ENCODE measurements at places on chromosomes 1 and 21.

DNA sequence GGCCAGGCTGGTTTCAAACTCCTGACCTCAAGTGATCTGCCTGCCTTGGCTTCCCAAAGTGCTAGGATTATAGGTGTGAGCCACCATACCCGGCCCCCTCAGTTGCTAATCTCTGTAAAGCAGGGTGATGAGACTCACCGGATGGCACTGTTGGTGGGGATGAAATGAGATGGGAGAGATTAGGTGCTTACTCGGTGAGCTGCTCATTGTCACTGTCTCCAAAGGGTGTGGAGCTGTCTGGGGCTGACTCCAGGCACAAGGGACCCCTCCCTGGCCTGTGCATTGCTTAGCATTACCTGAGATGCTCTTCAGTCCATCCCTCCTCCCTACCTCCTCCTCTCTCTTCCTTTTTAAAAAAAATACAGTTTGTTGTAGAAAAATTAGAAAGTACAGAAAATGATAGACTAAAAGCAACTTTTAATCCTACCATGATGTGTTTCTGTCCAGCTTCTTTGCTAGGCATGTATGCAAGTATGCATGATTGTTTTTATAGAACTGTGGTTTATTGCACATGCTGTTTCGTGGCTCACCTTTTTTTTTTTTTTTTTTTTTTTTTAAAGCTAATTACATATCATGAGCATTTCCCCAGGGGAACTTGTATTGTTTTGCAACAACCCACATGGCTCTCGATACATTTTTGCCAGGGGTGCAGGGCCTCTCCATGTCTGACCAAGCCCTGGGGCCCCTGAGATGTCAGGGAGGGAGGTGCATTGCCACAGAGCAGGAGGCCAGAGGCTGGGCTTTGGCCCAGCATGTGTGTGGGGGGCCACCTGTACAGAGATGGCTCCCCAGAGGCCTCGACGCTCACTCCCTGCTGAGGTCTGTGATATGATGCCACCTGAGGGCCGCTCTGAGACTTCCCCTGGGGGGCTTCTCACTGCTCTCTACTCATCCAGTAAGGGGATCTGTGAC is 55.4 kb downstream of the ARHGEF10L start:
- no peak for DNase-seq

- DNase-seq, result no peak
Observed at GRCh38 chr1:232162001-232162400, 467.9 kb downstream of the SIPA1L2 start.

DNA sequence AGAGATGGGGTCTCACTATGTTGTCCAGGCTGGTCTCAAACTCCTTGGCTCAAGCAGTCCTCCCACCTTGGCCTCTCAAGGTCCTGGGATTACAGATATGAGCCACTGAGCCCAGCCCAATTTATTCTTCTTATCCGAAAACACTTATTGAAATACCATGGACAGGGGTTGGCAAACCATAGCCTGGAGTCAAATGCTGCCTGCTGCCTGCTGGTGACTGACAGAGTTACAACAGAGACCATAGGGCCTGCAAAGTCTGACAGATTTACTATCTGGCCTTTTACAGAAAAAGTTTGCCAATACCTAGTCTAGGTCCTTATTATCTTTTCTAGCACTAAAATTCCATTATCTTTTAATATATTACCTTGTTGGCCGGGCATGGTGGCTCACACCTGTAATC is 87.1 kb upstream of the ZNF281 start:
- DNase-seq, result no peak

DNA sequence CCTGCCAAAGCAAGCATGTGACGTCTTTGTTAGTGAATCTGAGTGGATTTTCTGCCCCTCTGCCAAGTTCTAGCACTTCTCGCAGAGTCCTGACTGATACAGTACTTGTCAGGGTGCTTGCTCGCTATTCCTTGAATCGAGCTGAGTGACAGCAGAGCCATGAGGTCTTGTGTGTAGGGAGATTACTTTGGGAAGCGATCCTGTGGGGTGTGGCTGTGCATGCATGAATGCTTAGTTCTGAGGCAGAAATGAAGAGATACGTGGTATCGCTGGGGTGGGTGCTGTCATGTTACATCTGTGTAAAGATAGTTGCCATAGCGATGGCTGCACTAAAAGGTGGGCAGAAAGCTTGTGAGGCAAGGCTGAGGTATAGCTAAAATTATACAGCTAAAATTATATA is 19.3 kb upstream of the DNAJC28 start:
- DNase-seq, result no peak

DNA sequence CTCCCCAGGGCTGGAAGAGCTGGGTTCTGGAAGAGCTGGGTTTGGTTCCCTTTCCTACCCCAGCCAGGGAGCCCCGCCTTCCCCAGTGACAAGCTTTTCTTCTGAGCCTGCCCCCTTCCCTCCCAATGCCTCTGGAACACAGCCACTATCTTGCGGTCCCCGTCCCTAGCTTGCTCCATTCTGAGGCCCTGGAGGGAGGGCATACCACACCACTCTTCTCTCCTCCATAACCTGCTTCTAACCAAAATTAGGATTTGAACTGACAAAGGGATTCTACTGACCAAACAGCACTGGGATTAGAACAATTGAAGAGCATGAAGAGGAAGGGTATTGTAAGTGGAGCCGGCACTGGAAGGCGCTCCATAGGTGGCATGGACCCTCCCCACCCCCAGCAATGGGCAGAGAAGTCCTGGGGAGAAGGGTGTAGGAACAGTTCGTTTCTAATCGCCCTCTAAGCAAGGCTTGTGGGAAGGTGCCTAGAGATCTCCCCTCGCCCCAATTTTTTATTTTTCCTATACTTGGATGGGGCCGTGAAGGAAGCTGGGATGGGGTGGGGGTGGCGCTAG is 690 bp downstream of the C1orf216 start:
- DNase-seq, result no peak

GRCh38 chr1:99754697-99755096 is 11.7 kb downstream of the FRRS1 start:
- DNase-seq, result no peak

GRCh38 chr1:164611754-164612642 is 53.0 kb downstream of the PBX1 start:
- no peak for DNase-seq

- no peak for DNase-seq
Observed at GRCh38 chr1:166844791-166845190, 5.5 kb downstream of the POGK start.

GRCh38 chr21:33290441-33290840 is 24.3 kb downstream of the IL10RB start:
- no peak for DNase-seq

GRCh38 chr1:213423605-213424004 is 372.6 kb downstream of the RPS6KC1 start:
- no peak for DNase-seq

DNA sequence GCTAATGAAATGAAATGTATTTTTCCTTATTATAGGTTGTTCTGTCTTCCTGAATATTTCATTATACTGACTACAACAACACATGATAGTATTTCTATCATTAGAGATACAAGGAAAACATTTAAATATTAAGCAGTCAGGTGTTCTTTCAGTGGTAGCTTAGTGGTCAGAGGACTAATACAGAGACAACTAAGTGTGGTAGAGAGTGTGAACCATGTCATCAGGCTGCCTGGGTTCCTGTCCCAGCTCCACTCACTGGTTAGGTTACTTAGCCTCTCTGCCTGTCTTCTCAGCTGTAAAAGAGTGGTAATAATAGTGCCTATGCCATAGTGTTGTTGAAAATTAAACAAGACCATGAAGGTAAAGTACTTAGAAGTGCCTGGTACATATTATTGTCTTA is 3.9 kb downstream of the UAP1 start:
- DNase-seq, result no peak

DNA sequence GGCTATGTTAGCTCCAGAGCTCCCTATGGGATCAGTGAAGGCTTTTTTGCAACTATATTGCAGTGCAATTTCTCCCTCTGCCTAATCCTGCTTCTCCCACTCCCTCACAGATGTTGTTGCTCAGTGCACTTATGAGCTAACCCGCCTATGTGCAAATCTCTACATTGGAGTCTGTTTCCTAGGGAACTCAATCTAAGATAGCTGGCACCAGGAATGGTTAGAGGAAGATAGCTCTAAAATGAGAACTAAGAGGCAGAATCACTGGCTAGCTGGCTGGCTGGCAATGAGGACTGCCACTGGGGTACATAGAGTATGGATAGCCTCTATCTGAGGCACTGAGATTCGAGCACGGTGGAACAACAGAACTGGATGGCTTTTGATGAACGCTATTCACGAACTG is 39.5 kb downstream of the ADSS2 start:
- no peak for DNase-seq

DNA sequence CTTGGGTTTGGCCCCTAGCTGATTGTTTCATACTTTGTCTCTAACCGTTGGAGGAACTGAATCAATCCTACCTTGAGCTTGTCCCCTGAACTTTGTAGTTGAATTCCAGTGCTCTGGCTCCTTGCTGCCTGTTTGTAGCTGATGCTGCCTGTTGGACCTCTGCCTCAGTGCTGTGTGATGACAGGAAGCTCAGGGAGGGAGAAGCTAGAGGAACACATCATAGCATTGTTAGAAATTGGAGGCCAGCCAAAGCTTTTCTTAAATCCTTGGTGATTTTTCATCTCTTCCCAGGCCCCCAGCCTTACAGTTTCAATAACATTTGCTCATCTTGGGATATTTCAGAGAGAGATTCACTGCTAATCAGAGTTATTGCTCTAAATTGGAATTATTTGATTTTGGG is 34.0 kb downstream of the MACF1 start:
- DNase-seq, result peak; percentile 54

DNA sequence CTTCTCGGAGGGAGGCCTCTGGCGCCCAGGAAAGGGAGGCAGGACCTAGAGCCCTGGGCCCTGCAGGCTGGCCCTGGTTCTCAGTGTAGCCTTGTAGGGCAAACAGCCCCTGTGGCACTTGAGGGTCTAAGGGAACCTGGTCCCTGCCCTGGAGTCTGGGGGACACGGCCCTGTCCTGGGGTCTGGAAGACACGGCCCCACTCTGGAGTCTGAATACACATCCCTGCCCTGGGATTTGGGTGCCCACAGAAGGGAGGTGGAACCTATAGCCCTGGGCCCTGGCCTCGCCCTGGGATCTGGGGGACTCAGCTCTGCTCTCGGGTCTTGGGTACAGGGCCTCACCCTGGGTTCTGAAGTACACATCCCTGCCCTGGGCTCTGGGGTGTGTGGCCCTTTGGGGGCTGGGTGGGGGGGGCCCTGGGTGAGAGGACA is 97.9 kb downstream of the OBSCN start:
- no peak for DNase-seq

- no peak for DNase-seq
Observed at GRCh38 chr1:39378377-39378776, 113.1 kb upstream of the BMP8A start.

GRCh38 chr1:111739925-111740765 is 950 bp upstream of the INKA2 start:
- DNase-seq, result no peak

DNA sequence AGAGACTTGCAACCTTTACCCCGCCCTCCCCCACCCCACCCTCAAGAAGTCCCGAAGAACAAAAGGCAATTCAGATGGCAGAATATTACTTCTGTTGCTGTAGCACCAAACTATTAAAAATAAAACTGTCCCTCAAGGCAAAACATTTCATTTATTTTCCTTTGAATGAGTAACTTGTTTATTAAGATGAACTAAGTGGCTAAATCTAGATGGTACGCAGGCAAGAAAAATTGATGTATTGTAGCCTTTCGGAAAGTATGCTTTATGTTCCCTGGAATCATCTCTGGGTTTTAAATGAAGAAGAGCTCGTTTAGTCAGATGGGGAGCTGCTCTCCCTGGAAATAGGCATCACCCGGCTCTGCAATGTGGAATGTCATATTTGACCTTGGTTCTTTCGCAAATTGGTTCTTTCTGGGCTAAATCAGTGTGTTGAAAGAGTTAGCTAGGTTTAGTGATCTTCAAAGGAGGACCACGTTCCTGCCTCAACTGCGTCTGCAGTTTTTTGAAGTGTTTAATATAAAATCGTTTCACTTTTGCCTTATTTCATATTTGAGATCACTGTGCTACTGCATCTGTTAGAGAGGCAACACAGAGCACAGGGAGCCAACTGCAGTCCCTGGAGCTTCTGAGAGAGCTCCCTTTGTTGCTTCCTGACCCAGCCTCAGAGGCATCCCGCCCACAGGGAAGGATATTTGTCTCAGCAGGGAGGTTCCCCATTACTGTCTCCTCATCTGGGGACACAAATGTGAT is 61.8 kb downstream of the KIF26B start:
- DNase-seq, result no peak

GRCh38 chr1:20182415-20182814 is 3.5 kb upstream of the UBXN10 start:
- DNase-seq, result no peak

- no peak for DNase-seq
Observed at GRCh38 chr1:204001166-204001901, 71.6 kb upstream of the SOX13 start.

DNA sequence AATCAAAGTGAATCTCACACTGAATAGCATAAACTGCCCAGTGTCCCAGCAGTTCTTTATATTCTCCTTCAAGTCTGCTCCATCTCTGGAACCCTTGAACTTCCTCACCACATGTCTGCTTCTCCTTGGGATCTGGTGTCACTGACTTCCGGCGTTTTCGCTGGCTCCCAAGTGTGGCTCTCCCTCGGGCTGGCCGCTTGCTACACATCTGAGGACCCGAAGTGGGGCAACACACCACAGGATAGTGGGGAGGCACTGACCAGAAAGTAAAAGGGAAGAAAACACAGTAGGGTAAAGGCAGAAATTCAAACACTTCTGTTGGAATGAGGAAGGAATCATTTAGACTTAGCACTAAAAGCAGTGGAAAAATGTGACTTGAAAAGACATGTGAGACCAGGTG is 5.1 kb downstream of the NIT1 start:
- DNase-seq, result no peak

DNA sequence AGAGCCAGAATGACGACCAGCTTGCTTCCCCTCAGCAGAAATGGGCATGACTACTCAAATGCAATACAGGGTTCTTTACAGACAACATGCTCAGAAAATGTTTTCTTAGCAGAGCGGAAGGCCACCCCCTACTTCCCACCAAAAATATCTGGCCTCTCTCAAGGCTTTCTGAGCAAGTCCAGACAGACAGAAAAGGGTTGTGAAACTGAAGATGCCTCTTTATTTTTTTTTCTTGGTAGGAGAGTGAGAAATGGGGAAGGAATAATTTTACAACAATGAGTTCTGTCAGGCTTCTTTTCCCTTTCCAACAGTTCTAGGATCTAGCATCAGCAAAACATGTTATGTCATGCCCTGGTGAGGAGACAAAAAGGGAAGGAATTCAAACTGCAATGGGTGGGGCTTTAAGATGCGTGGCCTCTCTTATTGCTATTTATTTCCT is 172.0 kb upstream of the CAMK1G start:
- DNase-seq, result peak; percentile 59

GRCh38 chr1:114114185-114115094 is 39.2 kb downstream of the SYT6 start:
- DNase-seq, result no peak

GRCh38 chr1:202249846-202250245 is 56.2 kb downstream of the LGR6 start:
- no peak for DNase-seq

- DNase-seq, result no peak
Observed at GRCh38 chr1:64608005-64608650, 136.7 kb upstream of the RAVER2 start.

GRCh38 chr1:65104854-65105534 is 43.0 kb upstream of the AK4 start:
- DNase-seq, result no peak
